ENCODE measurements at places on chromosomes 16 and 17. TPM values are rescaled to one million over a fixed set of nuclear protein-coding genes. Genes with fewer than 3 reads are reported as not detected.

Gene BCL7C
- 43.8 TPM for total RNA-seq

Gene KRTAP2-1
- total RNA-seq: not detected

Gene TMEM100
- 0.10 TPM for total RNA-seq

Gene NAA60
- 46.2 TPM for total RNA-seq

Gene KRT32
- not detected for total RNA-seq

Gene RPS2
- 5,624 TPM for total RNA-seq

Gene C16orf74
- total RNA-seq: 17.7 TPM

Gene C17orf67
- 1.3 TPM for total RNA-seq

Gene TUBG2
- 22.9 TPM for total RNA-seq

Gene AURKB
- total RNA-seq: 146 TPM

Gene PPM1E
- 0.05 TPM for total RNA-seq

Gene PRKAR1A
- 120 TPM for total RNA-seq

Gene TEKT3
- 0.10 TPM for total RNA-seq

Gene LRRC37A
- 1.0 TPM for total RNA-seq
